ENCODE measurements at places on chromosomes 4 and X.

GRCh38 chr4:19030048-19030447 is 1008.5 kb upstream of the LCORL start:
- no peak for DNase-seq

DNA sequence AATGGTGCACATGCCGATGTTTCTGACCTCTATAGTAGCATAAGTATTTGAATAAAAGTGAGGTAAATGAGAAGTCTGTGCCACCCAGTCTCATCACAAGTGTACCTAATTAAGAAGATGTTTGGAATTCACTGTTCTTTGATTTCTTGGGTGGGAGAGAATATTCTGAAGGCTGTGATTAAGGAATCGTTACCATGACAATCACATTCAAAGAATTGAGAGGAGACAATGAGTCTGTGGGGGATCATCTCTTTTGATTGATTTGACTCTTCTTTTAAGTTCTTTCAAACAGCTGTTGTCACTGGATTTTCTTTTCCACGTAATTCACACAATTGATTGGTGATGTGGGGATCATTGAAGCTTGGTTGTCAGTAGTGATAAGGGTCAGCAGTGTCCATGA is 18.1 kb downstream of the FHL1 start:
- DNase-seq, result no peak

DNA sequence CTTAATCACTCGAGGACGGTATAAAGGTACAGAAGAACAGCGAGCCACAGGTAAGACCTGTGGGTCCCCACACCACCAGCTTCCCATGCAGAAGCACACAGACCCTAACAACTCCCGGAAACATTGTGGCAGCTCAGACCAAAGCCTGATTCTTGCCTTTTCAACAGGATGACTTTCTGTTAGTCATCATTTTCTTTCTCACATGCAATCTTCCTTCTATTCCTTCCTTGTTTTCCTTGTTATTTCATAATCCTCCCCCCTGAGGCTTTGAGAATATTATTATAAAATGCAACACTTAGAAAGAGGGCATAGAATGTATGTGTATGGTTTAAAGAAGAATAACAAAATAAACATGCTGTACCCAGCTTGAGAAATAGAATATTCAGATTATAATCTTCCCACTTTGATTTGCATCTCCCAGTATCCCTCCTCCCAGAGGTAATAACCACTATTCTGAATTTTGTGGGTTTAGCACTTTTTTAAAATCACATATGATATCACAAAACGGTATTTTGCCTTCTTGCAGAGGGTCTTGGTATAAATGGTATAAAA is 100.9 kb downstream of the FHDC1 start:
- DNase-seq, result no peak

GRCh38 chr4:23237771-23238170 is 545.0 kb downstream of the GBA3 start:
- DNase-seq, result no peak

DNA sequence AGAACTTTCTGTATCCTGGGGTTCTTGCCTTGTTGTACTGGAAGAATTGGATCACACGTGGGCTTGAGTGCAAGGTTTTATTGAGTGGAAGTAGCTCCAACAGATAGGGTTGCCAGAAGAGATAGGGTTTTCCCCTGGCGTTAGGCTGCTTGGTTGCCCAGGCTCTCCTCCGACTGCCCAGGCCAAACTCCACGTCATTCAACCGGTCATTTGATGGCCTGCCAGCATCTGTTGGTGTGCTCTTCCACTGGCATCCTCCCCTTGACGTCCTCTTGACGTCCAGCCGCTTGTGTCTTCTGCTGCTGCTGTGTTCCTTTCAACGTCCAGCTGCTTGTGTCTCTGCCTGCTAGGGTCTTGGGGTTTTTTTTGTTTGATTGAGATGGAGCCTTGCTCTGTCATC is 340.3 kb upstream of the ZCCHC13 start:
- DNase-seq, result no peak

DNA sequence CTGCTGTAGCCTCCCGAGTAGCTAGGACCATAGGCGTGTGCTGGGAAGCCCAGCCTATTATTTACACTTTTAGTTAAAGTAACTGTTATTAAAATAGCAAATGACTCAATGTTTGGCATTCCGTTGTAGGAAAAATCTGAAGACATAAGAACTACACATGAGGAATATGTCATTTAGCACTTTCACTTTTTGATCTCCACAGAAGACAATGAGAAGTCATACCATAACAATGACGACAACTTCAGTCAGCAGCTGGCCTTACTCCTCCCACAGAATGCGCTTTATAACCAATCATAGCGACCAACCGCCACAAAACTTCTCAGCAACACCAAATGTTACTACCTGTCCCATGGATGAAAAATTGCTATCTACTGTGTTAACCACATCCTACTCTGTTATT is 6.7 kb downstream of the GPR34 start:
- no peak for DNase-seq

DNA sequence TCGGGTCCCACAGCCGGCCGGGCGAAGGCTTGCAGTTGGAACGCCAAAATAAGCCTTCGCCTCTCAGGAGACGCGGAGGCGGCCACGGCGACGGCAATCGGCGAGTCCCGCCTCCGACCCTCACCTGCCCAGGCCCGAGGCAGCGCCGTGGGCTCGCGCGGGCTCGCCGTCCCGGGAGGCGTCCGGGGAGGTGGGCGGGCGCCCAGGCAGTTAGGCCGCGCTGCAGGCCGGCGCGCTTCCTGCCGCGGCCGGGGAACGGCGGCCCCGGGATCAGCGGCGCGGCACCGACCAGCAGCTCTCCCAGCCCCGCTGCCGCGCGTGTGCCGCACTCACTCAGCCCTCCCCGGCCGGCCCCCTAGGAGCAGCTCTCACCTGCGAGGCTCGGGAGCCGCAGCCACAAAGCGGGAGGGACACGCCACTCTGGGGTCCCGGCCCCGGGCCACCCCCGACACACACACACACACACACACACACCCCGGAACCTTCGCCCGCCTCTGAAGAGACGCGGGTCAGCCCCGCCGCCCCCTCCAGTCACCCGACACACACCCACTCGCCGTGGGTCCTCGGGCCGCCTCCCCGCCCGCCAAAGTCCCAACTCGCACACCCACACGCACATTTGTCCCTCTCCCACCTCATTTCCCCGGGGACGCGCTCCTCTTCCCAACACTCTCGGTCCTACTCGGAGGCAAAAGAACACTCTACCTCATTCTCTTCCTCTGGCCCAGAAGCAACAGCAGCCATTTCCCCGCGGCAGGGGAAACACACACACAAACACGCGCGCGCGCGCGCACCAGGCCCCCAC is at the start of gene CNOT6L:
CNOT6L (minus strand) TSS at position 767 of the 802 bp plus-strand sequence; CDS start at position 707, 60 bp downstream.
- peak; percentile 19 for DNase-seq

DNA sequence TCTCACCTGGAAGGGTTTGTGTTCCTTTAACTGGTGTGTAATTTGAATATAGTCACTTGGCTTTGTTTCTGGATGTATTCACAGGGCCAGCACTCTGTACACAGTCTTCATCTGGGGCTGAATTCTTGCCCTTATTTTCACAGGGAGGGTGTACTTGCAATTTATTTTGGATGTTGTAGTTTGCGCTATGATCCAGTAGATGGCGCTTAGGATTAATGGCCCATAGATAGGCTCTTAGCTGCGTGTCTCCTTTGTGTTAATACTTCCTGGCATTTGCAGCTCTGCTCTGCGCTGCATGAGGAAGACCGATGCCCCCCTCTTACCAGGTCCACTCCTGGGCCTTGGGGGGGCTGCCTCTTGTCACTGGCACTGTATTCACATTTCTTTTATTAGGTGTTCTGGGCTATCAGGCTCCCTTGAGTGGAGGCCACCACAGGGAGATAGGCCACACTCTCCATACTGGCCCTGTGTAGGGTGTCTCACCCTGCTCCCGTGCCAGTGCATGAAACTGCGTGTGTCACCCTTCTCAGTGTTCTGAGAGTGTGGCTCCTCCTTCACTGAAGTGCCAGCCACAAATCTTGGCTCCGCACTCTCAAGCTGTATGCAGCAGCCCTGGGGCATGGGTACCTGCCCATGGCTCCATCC is 562.2 kb downstream of the ZIC3 start:
- no peak for DNase-seq

- no peak for DNase-seq
Observed at GRCh38 chrX:66408507-66408906, 230.4 kb downstream of the EDA2R start.

DNA sequence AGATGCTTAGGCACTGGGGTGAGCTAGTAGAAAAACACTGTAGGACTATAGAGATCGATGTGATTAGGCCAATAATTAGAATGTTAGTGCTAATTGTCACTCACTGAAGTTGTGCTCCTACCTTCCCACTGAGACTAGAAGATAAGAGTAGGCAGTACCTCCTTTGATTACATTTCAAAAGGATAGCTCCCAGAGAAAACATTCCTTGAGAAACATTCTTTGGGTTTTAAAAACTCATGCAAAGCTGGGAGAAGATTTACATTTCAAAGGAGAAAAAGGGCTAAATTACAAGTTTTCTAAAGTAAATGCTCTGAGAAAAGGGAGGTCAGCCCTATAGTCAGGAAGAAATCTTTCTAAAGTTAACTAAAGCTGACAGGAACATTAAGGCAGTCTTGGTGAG is 860.3 kb upstream of the NDST4 start:
- DNase-seq, result no peak

DNA sequence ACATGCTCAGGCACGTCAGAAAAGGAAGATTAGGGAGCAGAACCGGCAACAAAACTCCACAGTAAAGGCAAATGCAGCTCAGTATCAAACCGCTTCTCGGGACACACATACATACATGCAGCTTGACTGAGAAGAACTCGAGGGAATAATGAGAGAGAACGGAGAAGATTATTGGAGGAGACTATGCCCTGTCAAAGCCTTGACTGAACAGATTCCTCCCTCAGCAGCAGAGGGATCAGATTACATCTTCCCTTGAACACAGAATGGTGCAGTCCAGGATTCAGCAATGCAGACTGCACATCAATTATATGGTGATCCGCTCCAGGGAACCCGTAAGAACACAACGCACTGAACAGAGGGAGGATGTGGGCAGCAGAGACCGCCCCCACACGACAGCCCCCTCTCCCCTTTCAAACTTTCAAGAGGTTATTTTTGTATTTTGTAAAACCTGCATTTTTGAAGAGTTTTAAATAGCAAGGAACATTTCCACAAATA is 183.2 kb downstream of the FBXW7 start:
- no peak for DNase-seq

GRCh38 chrX:128518508-128518907 is 466.3 kb upstream of the ACTRT1 start:
- DNase-seq, result no peak

DNA sequence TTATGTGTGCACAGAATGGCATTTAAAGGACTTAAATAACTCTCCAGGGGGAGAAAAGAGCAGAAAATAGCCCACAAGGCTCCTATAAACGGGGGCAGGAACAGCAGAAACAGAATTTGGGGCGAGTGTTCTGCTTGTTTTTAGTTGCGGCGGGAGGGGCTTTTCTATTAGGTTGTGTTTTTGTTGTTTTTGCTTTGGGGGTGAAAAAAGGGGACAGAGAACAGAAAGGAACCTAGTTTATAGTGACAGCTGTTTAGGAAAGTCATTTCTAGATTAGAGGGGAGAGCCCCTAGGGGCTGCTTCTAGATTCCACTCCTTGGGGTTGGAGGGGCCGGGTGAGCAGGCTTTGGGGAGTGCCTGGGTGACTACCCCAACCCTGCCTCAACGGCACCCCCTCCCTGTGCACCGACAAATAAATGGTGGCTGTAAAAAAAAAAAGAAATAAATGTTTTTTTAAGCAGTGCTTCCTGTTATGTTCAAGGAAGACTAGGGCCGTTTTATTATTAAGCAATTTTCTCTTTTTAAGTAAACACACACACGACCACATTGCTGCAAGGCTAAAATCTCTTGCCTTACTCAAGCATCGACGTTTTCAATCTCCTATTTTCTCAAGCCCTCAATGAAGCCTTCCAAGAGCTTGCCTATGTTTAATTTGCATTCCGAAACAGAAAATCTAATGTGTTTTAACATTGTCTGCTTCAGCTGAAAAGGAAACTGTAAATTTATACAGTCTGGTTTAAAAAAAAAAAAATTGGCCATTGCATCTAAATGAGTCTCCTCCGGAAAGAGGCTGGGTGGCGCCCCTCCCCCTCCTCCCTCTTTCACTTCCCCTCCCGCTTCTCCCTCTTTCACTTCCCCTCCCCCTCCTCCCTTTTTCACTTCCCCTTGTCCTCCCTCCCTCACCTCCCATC is 123.3 kb upstream of the TBL1X start:
- no peak for DNase-seq

DNA sequence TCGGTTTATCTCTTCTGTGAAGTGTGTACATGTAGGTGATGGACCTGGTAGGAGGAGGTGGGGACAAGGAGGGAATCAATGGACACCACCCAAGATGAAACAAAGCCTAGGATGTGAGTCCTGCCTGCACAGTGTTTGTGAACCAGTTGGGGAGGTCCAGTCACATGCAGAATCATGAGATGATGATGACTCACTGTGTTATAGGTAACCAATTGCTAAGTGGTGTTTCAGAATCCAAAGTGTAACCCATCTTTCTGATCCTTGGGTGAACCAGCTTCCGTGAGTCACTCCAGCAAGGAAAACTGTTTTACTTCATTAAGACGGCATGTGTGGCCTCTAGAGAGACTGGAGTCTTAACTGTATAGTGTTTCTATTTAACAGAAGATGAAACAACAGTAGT is 57.9 kb upstream of the HPF1 start:
- DNase-seq, result no peak

- no peak for DNase-seq
Observed at GRCh38 chr4:128481752-128482480, 194.3 kb upstream of the PGRMC2 start.

- no peak for DNase-seq
Observed at GRCh38 chr4:118814058-118814457, 21.9 kb downstream of the SEC24D start.

DNA sequence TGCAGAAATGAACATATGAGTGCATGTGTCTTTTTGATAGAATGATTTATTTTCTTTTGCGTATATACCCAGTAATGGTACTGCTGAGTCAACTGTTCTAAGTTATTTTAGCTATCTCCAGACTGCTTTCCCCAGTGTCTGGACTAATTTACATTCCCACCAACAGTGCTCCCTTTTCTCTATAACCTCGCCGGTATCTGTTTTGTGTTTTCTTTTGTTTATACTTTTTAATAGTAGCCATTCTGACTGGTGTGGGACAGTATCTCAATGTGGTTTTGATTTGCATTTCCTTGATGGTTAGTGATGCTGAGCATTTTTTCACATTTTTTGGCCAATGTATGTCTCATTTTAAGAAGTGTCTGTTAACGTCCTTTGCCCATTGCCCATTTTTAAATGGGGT is 218.6 kb upstream of the KCNIP4 start:
- DNase-seq, result no peak

- DNase-seq, result no peak
Observed at GRCh38 chr4:29046781-29047180, 1673.4 kb upstream of the PCDH7 start.

DNA sequence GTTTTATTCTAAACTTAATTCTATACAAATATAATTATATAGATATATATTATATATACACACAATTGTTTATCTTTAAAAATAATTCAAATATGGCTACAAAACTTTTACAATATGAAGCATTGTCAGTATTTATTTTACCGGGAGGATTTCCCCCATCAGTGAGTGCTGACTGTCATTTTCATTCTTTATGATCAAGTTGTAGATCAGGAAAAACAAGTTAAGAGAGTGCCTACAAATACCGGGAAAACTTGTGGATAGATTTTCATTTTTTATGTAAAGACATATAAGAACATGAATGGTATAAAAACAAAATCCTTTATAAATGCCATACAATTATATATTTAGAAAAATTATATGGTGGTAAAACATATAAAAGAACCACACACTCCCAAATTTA is 37.8 kb downstream of the CLCN3 start:
- no peak for DNase-seq
